ENCODE measurements at places on chromosomes 12 and 14.

GRCh38 chr12:122888232-122888752 lies 7.6 kb downstream of the VPS37B start:
- DNase-seq = no peak

DNA sequence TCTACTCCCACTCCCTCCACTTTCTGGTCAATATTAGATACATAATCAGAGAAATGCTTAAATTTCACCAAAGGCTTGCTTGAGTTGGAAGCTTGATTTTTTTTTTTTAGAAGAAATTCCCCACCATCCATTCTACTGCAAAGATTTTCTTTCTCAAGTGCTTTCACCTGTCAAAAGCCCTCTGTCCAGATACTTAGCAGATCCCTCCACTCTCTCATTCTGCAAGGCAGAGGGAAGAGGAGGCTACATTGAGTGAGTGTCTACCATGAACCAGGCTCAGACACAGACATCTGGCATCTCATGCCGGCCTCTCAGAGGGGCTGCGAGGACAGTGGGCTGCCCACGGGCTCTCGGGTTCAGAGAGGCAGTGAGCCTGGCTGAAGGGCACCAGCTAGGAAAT lies 127.6 kb upstream of the GSC start:
- no peak for DNase-seq

GRCh38 chr12:58570411-58570810 lies 349.9 kb downstream of the LRIG3 start:
- no peak for DNase-seq

DNA sequence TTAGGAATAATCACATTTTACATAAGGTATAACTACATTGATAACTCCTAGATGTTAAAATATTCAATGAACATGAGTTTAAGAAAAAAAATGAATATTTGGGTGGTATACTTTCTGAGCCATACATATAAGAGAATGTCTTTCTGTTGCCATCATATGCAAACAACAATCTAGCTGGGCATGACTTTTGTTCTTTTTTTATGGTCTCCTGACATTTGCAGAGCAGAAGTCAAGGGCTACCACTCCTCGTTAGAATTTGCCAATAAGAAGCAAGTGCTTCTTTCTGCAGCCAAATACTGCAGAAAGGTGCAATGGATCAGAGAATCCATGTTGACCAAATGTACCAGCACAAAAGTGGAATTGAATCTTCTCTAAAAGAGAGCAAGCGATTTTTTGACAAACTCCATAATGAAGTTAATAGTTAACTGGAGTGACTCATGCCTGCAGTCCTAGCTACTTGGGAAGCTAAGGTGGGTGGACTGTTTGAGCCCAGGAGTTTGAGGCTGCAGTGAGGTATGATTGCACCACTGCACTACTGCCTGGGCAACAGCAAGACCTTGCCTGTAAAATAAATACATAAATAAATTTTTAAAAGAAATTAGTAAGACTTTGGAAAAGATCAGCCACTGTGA lies 25.5 kb upstream of the CCDC91 start:
- DNase-seq = no peak

- no peak for DNase-seq
Measured at GRCh38 chr12:22477166-22477893, 67.0 kb downstream of the C2CD5 start.

GRCh38 chr12:47818467-47819137 lies 1.1 kb downstream of the HDAC7 start:
- DNase-seq = no peak

DNA sequence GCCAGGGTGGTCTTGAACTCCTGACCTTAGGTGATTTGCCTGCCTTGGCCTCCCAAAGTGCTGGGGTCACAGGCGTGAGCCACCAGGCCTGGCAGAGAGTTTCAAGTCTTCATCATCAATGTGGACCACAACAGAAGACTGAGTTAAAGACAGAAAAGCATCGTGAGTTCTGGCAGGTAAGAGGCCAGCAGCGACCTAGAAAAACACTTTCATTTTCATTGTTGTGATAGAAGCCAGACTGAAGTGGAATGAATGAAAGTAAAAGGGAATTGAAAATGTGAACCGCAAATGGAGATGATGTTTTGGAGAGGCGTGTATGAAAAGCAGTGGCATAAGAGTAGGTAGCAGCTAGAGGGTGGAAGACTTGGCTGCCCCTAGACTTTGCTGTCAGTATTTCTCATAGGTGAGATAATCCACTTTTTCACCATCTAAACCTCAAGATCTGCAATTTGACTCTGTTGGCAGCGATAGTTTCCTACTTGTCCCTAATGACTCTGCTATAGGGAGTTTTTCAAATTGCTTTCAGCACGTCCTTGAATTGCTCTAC lies 47.1 kb upstream of the PLEKHA5 start:
- DNase-seq = no peak

DNA sequence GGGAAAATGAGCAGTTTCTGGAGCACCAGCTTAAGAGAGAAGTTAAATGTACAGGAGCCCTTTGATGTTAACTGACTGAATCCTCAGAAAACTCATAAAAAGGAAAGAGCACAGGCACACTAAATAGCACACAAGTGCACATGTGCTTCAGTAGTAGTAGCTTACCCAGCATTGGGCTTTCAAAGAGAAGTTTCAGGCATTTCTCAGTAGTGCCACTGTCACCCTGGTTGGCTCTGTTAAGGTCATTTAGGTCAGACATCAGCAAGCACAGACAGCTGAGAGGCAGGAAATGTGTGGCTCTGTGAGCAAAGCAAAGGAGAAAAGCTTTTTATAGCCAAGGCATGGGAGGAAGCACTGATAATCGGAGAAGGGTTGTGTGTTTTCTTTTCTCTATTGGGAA lies 96.3 kb upstream of the HIF1A start:
- no peak for DNase-seq

DNA sequence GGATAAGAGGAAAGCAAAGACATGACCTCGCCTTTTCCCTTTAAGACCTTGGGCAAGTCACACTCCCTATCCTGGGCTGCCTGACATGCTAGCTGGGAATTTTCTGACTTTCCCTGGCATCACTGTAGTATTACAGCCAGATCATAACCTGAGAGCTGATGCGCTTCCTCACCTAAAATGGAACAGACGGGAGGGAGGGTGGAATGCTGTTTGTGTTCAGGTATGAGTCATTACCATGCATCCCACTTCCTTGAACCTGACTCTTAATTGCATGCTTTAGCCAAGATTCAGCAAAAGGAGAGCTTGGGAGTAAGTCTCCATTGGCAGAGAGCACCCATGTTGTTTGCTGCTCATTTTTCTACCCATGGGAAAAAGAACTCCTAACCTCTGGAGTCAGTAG lies 156.5 kb downstream of the KCNK10 start:
- DNase-seq = no peak

DNA sequence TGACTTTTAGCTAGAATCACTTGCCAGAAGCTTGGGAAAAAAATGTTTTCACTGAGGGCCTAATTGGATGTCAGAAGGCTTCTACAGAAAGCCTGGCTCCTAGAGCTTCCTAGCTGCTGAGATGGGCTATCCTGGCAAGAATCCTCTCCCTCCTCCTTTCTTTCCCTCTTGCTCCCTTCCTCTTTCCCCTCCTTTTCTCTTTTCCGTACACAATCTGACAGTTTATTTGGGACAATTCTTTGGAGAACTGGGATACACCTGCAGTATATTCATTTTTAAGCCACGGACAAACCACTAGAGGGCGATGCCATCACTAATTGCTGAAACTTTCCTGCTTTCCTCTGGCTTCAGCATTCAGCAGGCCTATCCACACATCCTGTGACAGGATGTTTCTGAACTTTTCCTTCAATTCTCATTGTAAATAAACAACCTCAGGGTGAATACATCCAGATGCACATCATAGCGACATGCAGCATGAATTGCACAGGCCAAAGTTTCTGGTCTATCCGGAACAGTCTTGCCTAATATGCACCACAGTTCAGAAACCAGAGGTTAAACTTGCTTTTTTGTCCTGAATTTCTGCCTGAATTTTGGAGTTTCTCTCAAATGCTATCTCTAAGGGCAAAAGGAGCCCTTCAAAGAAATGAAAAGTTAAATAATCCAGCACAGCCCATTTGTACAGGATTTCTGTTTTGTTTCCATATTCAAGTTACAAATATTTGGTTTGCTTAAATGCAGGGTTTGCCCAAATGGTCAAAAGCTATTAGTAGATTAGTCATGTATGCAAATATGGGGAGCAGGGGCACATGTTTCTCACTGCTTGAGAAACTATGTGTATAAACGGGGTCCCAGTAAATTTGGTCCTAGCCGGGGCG lies 142.8 kb downstream of the PAWR start:
- DNase-seq = no peak

GRCh38 chr12:40013292-40013691 lies 92.6 kb downstream of the SLC2A13 start:
- DNase-seq = no peak

GRCh38 chr14:100696590-100696989 lies 30.1 kb upstream of the DLK1 start:
- no peak for DNase-seq

- DNase-seq = no peak
Measured at GRCh38 chr12:27824126-27824842, 44.2 kb upstream of the MANSC4 start.

DNA sequence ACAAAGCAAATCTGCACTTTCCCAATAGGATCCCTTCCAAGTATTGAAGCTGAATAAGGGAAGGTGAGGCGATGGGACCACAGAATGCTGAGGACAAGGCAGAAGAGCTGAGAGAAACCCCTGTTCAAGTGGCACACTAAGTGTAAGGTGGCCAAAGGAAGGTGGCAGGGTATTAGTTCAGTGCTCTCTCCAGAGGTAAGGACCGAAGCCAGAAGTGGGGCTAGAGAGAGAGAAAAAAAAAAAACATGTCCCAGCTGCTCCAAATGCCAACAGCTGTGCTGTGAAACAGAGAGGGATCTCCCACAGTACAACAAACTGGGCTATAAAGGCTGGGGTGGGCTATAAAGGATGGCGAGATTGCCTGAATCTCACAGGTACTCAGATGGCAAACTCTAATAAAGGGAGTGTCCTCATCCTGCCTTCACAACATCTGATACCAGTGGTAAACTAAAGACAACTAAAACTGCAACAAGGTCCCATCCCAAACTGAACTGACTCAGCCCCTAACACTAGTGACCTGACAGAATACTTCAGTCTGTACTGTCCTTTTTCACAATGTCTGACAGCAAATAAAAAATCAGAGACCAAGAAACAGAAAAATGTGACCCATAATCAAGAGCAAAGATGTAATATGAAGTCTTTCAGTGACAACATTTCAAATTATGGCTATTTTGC lies 47.9 kb downstream of the CDK17 start:
- no peak for DNase-seq

DNA sequence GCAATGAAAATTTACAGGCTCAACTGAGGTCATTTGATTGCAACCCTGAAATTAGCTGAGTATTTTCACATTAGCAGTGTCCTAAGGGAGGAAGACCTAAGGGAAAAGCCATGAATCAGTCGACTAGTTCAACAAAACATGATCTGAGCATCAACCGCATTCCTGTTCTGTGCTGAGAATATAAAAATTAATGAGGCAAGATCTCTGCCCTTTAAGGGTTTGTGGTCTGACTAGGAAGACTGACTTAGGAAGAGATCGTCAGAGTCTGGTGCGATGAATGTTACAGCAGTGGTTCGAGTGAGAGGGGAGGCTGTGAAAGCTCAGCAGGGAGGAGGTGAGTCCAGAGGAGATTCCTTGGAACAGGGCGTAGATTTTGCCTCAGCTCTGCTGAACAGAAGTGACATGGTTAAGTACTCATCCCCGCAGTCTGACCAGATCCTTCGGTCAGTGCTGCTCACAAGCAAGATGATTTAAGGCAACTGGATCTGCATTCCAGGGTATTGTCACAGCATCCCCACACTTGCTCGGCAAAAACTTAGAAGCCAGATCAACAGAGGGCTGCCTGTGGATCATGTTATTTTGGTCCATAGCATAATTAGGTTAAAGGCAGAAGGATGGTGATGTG lies 49.6 kb downstream of the BMAL2 start:
- no peak for DNase-seq

DNA sequence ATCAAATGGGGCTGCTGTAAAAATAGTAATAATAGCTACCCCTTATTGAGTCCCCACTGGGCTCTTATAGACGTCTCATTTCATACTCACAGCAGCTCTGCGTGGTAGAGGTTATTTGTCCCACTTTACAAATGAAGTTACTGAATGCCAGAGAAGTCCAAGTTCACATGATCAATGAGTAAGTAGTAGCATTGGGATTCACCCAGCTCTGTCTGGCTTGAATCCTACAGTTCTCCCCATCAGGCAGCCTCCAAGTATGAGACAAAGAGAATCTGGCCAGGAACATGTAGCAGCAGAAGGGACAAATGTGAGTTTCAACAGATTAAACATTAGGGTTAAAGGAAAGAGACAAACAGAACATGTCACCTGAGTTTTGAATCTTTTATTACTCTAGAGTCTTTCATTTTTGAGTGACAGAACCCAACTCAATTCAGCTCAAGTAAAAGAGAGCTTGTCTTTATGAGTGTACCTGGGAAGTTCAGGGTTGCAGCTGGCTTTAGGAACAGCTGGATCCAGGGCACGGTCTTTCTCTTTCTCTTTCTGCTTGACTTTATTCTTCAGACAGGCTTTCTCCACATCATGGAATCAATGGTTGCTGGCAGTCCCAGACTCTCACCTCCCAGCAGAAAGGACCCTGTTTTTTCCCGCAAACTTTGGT lies 64.1 kb upstream of the JDP2 start:
- no peak for DNase-seq

DNA sequence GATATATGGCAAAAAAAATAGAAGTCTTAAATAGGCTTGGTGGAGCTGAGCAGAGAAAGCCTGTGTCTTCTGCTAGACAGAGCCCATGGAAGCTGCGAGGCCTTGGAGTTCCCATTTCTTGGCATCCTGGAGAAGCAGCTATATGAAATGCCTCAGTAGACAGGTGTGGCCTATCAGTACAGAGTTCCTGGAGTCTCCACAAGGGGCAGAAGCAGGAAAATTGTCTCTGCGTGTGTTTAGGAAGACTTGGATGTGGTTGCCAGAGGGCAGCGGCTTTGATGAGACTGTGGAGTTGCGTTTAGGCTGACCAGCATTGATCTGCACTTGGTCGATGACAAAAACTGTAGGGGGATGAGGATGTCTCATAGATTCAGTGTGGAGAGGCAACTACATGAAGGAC lies 334.5 kb upstream of the SEL1L start:
- no peak for DNase-seq

All from stimulated activated CD4-positive, alpha-beta T cell treated with anti-CD3 and anti-CD28 coated beads, Interleukin-1b, Interleukin-23, amount 100 ng/mL, for 24 hours (primary cell).